Large intestine (tissue), 12 donors: ENCODE measurements at places on chromosomes 11 and 22.

DNA sequence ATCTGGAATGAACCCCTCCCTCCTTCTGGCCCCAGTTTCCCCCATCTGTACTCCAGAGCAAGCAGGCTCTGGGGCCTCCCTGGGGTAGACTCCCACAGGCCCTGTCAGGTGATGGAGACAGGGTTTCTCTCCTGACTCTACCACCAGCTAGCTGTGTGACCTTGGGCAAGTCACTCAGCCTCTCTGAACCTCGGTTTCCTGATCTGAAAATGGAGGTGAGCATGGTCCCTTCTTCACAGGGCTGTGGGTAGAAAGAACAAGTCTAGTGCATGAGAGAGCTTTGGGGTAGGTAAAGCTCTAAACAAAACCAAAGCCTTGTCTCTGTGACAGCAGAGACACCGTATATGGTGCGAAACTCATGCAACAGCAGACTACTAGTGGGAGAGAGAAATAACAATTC, 5.6 kb downstream of the CD5 start:
- DNase-seq, result no peak

DNA sequence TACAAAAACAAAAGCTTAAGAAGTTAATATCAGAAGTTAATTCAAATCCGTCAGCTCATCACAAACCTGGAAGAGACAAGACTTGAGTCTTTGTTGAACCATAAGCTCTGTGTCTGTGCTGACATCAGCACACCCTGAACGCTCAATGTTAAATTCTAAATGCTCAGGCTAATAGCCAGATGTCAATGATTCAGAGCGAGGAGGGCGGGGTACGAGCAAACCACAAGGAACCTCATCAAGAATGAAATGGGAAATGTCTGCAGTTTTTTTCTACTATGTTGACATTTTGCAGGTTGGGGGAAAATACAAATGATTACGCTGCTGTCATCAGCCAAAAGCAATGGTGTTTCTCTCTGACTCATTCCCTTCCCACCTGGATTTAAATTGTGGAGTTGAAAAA, 1057.2 kb downstream of the NTM start:
- no peak for DNase-seq

DNA sequence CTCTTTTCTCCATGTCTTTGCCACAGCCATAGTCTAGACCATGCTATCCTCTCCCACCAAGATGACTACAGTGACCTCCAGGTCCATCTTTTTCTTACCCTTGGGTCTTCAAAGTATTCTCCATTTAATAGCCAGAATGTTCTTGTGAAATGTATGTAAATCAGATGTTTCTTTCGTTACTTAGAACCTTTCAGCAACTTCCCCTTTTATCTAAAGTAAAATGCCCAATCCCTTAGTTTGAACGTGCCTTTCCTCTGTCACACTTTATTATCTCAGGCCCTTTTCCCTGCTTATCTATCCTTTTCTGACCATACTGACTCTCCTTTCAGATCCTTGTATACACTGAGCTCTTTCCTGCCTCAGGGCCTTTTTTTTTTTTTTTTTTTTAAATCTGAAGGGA, 17.9 kb downstream of the RBM4B start:
- no peak for DNase-seq

GRCh38 chr22:46140989-46141928, 9.1 kb upstream of the PPARA start:
- DNase-seq, result no peak

- no peak for DNase-seq
These were observed 390.5 kb downstream of the NELL1 start for GRCh38 chr11:21059879-21060278.

DNA sequence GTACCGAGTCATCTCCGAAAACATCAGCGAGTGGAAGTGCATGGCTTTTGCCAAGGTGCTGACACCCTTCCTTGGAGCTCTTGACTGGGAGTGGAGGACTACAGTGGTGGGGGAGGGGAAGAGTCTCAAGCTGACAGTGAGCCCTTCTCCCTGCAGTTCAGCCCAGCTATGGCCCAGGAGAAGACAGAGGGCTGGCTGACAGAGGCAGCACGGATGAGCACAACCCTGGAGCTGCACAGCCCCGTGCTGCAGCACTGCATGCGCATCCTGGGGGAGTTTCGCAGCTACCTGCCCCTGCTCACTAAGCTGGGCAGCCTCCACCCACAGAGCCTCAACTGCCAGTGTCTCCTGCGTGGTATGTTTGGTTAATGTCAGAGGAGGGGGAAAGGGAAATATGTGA, 41.4 kb downstream of the DNHD1 start:
- DNase-seq, result no peak
